Thyroid gland (tissue), 4 donors: ENCODE measurements at places on chromosomes 16 and 17. TPM values are rescaled to one million over a fixed set of nuclear protein-coding genes. Genes with fewer than 3 reads are reported as not detected.

DNA sequence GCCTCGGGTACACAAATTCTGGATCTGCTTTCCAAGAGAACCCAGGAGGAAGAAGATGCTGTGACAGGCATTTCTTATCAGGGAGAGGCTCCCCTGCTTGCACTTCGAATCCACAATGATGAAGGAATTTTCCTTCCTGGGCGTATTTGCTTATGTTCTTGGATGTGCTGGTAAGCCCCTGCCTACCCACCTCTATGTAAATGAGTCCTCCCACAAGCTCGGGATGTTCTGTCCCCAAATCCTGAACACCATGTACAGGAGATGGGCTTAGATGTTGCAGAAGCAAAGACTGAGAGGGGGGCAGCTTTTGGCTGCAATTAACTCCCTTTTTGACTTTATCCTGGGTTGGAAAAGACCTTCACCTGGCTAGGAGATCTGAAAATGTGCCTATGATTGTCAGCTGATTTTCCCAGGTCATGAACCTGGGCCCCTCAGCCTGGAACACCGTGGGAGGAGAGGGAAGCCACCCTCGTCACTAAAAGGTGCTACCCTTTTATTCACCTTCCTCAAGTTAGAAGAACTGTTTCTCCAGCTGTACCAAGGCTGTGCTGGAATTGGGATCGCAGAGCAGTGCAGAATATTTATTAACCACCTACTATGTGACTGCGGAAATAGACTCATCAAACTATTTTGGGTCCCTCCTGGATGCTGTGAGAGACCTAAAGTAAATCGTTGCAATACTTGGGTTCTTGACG is 150.1 kb downstream of the RBFOX1 start:
- no peaks in the 10 kb centered on the region for H3K4me1 ChIP-seq
- no peak for DNase-seq
- no peaks in the 10 kb centered on the region for H3K36me3 ChIP-seq
- no peak overlapping the region for H3K4me3 ChIP-seq
- H3K27me3 ChIP-seq = no peaks in the 10 kb centered on the region

DNA sequence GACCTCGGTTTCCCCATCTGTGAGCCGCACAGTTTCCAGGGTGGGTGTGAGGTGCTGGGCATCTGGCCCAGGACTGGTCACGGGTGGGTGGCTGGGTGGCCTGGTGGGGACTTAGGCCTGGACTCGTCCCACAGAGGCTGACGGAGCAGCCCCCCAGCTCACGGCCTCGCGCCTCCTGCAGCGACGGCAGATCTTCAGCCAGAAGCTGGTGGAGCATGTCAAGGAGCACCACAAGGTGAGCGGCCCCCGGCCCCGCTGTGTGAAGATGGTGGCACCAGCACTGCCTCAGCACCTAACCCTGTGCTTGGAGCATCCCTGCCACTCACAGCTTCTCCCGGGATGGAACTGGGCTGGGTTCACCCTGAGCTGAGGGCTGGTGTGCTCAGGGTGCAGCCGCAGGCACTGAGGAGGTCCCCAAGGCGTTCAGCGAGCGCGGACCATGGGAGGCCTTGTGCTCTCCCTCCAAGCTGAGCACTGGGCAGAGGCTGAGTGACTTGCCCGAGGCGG is 2.4 kb downstream of the CDT1 start:
- no peaks in the 10 kb centered on the region for H3K27me3 ChIP-seq
- peaks cover 34% of the 10 kb centered on the region for H3K4me1 ChIP-seq
- DNase-seq = no peak
- H3K4me3 ChIP-seq = no peak overlapping the region
- H3K27ac ChIP-seq = no peak overlapping the region

HAGH gene
- total RNA-seq = 150 TPM

- H3K27me3 ChIP-seq = no peaks in the 10 kb centered on the region
- no peaks in the 10 kb centered on the region for H3K36me3 ChIP-seq
- H3K27ac ChIP-seq = no peak overlapping the region
- no peak overlapping the region for H3K4me3 ChIP-seq
These were observed 10.1 kb upstream of the CNP start for GRCh38 chr17:41956522-41956921.

MTHFSD gene
- 27.4 TPM for total RNA-seq

DNA sequence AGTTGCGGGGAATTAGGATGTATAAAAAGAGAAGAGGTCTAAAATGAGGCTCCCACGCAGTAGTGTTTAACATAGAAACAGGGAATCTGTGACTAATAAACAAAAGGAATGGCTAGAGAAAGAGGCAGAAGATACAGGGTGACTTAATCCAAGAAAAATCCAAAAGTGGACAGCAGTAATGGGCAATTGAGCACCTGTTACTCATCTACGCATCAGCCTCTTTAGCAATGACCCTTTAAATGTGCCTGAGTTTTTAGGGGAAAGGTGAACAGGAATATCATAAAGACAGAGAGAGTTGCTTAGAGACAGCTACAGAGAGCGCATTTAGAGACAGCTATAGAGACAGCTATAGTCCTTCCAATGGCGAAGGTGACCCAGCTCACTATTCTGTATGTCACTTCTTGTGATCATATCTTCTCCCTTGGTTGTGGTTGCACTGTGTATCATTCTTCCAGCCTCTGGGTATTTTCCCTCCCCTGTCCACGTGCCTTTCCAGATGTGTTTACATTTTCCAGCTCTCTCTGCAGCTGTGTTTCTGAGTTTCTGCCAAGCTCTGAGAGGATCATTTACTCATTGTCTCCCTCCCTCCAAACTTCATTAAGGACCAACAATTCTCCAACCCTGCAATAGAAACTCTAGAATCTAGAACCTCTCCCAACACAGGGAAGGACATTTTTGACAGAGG is 61.5 kb downstream of the MYOCD start:
- H3K27ac ChIP-seq = no peak overlapping the region
- peaks cover 19% of the 10 kb centered on the region for H3K4me1 ChIP-seq
- no peak for DNase-seq
- no peaks in the 10 kb centered on the region for H3K27me3 ChIP-seq
- no peak overlapping the region for H3K4me3 ChIP-seq

- DNase-seq = peak; percentile 26
- no peaks in the 10 kb centered on the region for H3K4me1 ChIP-seq
- no peak overlapping the region for H3K4me3 ChIP-seq
- no peaks in the 10 kb centered on the region for H3K27me3 ChIP-seq
These were observed 26.2 kb downstream of the ENDOV start for GRCh38 chr17:80441133-80441578.

- no peaks in the 10 kb centered on the region for H3K27me3 ChIP-seq
- H3K27ac ChIP-seq = no peak within 1 kb of the TSS
- peaks cover 38% of the 10 kb centered on the region for H3K4me1 ChIP-seq
- H3K4me3 ChIP-seq = no peak within 1 kb of the TSS
These were observed at the start of gene EPN3 for GRCh38 chr17:50532452-50533024. Gene EPN3 (plus strand): TSS chr17:50532735. CDS start chr17:50536557, 3,822 bp downstream.

HOXB1 gene
- total RNA-seq = not detected

- H3K27me3 ChIP-seq = no peaks in the 10 kb centered on the region
- H3K4me3 ChIP-seq = no peak overlapping the region
- no peaks in the 10 kb centered on the region for H3K4me1 ChIP-seq
- no peak for DNase-seq
These were observed 74.4 kb downstream of the PCTP start for GRCh38 chr17:55825213-55825612.
